Aorta (tissue), 5 donors: ENCODE measurements at places on chromosomes 16 and 17. TPM values are rescaled to one million over a fixed set of nuclear protein-coding genes. Genes with fewer than 3 reads are reported as not detected.

DNA sequence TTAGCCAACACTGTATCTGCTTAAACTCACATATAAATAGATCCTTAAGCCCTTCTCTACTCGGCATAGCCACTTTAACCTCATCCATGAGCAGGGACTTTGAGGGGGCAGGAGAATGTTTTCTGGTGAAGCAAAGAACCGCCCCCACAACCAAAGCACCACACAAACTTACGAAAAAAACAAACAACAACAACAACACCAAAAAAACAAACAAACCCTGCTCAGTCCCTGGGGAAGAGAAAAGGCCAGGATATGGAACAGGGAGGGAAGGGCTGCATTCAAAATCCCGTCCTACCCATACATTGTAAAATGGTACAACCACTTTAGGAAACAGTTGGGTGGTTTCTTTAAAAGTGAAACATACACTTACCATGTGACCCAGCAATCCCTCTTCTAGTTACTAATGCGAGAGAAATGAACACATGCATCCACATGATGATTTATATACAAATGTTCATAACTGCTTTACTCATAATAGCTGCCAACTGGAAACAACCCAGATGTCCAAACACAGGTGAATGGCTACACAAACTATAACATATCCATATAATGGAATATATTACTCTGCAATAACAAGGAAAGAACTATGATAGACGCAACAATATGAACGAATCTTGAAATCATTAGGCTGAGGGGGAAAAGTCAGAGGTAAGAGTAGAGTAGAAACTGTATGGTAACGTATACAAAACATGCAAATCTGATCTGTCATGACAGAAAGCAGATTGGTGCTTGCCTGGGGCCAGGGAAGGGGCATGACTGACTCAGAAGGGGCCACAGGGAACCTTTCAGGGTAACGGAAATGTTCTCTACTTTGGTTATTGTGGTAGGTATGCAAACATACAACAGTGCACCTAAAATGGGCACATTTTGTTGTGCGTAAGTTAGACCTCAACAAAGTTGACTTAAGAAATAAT lies 37.7 kb upstream of the TOB1 start:
- DNase-seq: no peak
- no peaks in the 10 kb centered on the region for H3K4me1 ChIP-seq
- H3K36me3 ChIP-seq: no peaks in the 10 kb centered on the region
- H3K27ac ChIP-seq: peak overlapping the region; percentile 87
- H3K27me3 ChIP-seq: no peaks in the 10 kb centered on the region

DNA sequence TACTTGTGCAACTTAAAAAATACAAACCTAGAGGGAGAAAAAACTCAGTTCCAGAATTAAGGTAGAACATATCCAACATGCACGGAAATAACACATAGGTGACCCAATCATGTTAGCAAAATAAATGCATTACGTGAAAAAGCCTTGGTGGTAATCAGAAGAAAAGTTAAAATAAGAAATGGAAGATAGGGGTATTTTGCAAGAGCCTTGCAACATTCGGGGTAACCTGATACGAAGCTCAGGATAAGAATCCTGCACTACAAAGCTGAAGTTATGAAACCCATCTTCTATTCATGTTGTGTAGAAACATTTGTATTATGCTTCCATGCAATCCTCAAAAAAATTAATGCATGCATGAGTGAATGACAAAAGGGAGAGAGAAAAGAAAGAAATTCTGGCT lies 33.1 kb downstream of the CHCT1 start:
- no peak overlapping the region for H3K4me3 ChIP-seq
- no peaks in the 10 kb centered on the region for H3K4me1 ChIP-seq
- H3K36me3 ChIP-seq: no peaks in the 10 kb centered on the region
- H3K27ac ChIP-seq: no peak overlapping the region

DNA sequence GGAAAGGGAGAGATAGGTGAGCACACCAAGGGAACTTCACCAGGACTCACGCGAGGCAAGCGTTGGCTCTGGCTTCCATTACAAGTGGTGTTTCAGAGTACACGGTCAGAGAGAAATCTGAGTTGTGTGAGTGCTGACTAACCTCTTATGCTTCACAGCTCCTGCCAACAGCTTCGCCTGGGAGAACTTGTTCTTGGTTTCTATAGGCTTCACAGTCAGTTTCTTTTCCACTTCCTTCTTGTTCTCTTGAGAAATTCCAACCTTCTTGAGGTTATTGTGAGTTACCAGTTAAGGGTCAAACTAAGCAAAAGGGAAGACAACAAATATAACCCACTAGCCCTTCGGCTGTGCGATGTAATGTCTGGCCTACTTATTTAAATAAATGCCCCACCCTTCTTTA lies 18.9 kb downstream of the PSME3IP1 start:
- no peak overlapping the region for H3K4me3 ChIP-seq
- no peaks in the 10 kb centered on the region for H3K4me1 ChIP-seq
- peaks cover 11% of the 10 kb centered on the region for H3K36me3 ChIP-seq

- H3K27me3 ChIP-seq: no peaks in the 10 kb centered on the region
- H3K27ac ChIP-seq: no peak overlapping the region
These were observed 64.2 kb upstream of the ZNF469 start for GRCh38 chr16:88318521-88318920.

The PSME3 gene
- 69.8 TPM for total RNA-seq
